ENCODE measurements at places on chromosomes 5 and 9.

DNA sequence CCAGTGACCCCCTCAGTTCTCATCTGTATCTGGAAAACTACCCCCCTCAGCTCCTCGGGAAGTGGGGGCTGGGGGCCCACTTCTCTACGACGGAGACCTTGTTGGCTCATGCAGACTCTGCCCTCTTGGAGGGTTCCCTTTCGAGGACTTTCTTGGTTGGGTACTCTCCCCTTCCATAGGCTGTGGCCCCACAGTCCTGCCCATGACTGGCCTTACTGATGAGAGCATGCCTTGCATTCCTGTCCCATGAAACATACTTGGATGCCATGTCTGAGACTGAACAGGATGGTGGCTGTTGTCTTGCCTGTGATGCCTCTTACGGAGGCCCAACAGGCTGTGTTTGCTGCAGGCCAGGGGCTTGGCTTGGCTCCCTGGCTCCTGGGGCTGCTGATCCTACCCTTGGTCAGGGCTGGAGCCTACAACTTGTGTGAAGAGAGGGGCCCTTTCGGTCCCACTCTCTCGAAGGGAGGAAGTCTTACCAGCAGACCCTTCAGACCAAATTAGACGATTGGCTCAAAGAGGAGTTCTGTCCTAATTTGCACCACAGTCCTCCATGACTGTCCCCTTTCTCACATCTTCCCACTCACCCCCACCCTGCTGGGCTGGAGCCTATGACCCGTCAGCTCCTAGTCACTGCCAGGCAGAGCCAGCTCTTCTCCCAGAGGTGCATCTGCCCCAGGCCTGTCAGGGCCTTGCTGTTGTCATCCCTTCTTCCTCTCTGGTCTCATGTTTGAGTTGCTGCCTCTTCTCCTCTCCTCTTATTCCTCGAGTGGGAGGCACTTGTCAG, 109.9 kb downstream of the CACNA1B start:
- no peak for DNase-seq

- no peak for DNase-seq
Measured at GRCh38 chr9:114202849-114203248, 47.5 kb downstream of the COL27A1 start.

- DNase-seq: no peak
Measured at GRCh38 chr5:95669540-95669939, 13.3 kb downstream of the SPATA9 start.

GRCh38 chr5:15037247-15037908, 165.8 kb upstream of the ANKH start:
- no peak for DNase-seq

Measured in stimulated activated CD8-positive, alpha-beta memory T cell treated with anti-CD3 and anti-CD28 coated beads, Interleukin-7, amount 100 ng/mL, for 1 hour (primary cell).